HepG2 (cell line): ENCODE measurements at places on chromosomes 3 and 15. TPM values are rescaled to one million over a fixed set of nuclear protein-coding genes. Genes with fewer than 3 reads are reported as not detected.

DNA sequence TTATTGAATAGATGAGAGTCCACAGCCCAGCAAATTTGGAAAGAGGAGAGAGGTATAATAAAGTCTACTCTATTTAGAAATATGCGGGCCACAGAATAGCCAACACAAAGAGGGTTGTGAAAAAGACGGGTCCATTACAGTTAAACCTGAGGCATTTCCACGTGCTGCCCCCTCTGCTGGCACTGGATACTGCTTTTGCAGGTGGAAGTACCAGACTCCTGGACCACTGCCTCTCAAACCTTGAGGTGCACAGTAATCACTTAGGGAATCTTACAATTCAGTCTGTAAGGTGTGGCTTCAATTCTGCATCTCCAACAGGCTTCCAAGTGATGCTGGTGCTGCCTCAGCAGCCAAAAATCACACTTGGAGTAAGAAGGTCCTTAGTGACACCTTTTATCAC lies 3.0 kb upstream of the TFDP2 start:
- peak; percentile 27 for DNase-seq

Gene SLC6A11
- total RNA-seq, result 16.4 and 34.5 TPM in 2 replicates

GRCh38 chr3:63654931-63655330 lies 2.5 kb downstream of the SNTN start:
- no peak for DNase-seq

- no peak for DNase-seq
Observed at GRCh38 chr3:180294282-180295027, 257.7 kb upstream of the PEX5L start.

- no peak for DNase-seq
Observed at GRCh38 chr15:36729418-36729817, 150.0 kb downstream of the CDIN1 start.

Gene SOX14
- not detected in 2 replicates for total RNA-seq

DNA sequence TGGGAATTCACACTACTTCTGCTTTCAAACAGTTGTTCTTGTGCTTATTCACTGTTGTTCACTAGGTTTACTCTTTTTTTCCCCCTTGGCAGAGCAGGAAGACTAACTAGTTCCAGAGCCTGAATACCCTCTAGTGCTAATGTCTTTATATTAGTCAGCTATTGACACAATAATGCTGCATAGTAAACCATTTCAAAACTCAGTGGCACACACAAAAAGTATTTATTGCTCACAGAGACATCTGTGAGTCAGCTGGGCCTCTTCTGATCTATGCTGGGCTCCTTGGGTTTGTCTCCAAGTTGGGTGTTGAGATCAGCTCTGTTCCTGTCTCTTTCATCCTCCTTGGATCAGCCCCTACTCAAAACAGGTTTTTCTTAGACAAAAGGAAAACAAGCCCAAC lies 51.1 kb downstream of the RSRC1 start:
- DNase-seq, result no peak

GRCh38 chr3:131898346-131898745 lies 136.5 kb downstream of the CPNE4 start:
- DNase-seq, result no peak

Gene TBC1D5
- 33.3 and 50.5 TPM in 2 replicates for total RNA-seq

Gene CD80
- not detected in 2 replicates for total RNA-seq

Gene CSPG4
- 0.03 and 0.04 TPM in 2 replicates for total RNA-seq

Gene NCK1
- total RNA-seq, result 30.4 and 51.0 TPM in 2 replicates

DNA sequence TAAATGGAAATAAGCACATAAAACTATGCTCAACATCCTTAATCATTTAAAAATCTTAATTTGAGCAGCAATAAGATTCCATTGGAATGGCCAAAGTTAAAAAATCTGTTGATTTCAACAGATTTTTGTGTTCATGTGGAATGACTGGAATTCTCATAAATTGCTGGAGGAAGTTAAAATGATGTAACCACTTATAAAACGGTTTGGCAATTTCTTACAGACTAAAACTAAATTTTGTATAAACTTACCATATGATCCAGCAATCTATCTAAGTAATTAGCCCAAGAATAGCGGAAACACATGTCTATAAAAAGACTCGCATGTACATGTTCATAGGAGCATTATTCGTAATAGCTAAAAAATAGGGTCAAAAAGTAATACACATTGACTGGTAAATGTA lies 1713.6 kb downstream of the SI start:
- no peak for DNase-seq

Gene HTR3E
- total RNA-seq, result not detected in 2 replicates

DNA sequence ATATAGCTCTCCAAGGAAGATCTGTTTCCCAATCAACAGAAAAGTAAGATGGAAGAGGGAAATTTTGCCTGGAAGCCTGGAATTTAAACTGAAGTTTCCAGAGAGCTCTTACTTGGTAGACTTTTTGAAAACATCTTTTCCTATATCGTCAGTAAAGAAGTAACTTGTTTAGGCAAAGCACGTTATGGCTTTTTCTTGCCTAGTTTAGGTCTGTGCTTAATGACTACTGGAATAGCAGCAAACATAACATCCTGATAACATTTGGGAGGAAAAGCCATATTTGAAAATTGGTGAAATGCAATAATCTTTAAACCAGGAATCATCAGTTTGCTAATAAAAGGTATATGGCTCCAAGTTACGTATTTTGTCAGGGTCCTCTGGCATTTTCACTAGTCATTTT lies 160.4 kb upstream of the CGNL1 start:
- no peak for DNase-seq

Gene NR1I2
- total RNA-seq, result 10.9 and 13.4 TPM in 2 replicates

DNA sequence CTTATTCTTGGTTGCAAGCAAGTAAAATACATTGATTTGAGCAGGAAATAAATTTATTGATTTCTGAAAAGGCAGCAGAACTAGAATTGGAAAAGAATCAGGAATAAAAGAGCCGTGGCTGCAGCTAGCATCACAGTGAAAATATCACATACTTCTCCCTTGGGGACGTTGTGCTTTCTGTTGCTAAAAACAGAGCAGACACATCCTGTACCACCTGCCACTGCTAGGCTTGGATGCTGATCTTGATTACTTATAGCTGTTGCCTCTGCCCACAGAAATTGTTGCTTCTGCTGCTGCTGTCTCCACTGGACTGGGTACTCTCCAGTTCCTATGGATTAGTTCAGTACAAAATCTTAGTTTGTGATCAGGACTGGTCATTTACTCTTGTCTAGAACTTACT lies 283.8 kb downstream of the C3orf38 start:
- no peak for DNase-seq

Gene TUSC7
- not detected in 2 replicates for total RNA-seq

DNA sequence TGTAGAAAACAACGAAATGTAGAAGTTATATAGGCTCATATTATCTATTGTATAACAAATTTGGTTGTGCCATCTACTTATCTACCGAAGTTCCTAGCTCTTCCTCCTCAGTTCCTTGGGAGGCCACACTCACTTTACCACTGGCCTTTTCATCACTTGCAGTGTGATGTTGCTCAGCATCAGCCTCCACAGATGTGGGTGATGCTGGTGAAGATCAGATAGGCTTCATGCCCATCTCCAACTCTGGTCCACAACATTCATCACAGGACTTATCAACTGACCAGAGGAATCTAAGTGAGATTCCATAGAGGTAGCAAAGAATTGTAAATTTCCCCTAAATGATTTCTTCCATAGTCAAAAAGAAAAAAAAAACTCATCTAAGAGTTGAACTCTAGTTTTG lies 8.4 kb downstream of the CD200 start:
- no peak for DNase-seq

DNA sequence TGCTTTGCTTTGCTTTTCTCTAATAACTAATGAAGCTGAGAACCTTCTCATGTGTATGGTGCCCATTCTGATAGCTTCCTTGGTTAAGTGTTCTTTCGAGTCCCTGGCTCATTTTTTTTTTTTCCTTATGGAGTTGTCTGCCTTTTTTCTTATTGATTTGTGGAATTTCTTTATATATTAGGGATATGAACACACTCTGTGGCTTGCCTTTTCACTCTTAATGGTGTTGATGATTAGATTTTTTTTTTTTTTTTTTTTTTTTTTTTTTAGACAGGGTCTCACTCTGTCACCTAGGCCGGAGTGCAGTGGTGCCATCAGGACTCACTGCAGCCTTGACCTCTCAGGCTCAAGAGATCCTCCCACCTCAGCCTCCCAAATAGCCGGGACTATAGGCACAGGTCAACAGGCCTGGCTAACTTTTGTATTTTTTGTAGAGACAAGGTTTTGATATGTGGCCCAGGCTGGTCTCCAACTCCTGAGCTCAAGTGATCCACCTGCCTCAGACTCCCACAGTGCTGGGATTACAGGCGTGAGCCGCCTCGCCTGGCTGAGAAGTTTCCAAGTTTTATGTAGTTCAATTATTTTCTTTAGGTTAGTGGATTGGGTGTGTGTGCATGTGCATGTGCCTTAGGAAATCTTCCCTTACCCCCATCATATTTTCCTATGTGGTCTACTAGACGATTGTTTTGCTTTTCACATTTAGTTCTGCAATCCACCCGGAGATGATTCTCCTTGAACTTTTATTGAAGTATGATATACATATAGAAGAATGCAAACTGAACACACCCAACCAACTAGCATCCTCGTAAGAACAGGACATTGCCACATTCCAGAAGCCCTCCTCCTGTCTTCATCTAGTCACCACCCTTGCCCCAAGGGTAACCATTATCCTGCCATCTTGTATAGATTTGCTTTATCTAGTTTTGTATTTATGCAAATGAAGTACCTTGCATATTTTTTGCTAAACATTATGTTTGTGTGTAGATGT lies 1.7 kb upstream of the SNRPA1 start:
- no peak for DNase-seq

Gene SH3GL3
- total RNA-seq, result not detected in 2 replicates

DNA sequence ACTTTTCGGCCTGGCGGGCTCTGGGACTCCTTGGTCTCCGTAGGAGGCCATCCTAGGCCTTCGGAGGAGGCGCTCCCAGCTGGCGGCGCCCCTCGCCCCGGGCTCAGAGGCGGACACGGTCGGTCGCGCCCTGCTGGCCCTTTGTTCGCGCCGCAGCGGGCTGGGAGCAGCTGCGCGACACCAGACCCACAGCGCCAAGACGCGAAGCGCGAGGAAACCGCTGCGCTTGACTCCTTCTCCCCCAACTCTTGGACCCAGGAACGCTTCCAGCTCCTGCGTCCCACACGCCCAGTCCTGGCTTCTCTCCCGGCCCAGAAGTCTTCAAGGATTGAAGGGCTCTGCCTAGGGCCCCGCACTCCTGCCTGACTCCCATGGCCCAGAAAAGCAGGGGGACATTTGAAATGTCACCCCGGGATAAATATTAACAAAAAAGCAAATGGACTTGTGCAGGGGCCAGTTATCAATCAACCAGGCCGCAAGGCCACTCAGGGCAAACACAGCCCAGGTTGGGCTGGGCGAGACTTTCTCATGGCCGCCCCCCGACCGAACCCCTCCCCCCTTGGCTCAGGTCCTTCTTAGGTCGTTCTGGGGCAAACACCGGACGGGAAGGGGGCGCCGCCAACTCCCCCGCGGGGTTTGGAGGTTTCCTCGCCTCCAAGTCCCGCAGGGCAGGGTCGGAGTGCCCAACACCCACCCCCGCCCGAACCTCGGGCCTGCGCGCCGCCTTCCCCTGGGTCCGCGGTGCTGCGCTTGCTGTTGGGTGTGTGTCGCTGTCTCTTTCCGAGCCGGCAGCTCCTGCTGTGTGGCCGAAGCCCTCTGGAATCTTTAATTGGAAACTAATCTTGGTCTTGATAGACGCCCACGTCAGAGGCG lies 5.1 kb downstream of the ONECUT1 start:
- peak; percentile 39 for DNase-seq

DNA sequence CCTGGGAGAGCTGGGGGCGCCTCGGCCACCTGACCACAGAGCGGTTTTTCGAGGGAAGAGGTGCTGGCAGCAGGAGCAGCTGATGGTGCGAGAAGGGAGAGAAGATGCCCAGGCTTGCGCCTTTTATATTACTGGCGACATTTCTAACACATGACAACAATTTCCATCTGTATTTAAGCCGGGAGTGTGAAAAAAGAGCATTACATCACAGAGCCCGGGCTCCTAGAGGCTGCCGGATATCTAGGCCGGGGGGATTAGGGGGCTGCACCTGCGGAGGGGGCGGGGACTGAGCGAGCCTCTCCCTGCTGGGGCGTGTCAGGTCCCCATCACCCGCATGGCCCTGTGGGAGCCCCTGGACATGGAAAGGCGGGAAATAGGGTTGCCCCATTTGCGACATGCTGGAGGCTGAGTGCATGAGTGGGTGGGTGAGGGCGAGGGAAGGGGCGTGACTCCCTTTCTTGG lies 440.7 kb downstream of the MAGI1 start:
- DNase-seq, result no peak

Gene TRAT1
- not detected in 2 replicates for total RNA-seq

DNA sequence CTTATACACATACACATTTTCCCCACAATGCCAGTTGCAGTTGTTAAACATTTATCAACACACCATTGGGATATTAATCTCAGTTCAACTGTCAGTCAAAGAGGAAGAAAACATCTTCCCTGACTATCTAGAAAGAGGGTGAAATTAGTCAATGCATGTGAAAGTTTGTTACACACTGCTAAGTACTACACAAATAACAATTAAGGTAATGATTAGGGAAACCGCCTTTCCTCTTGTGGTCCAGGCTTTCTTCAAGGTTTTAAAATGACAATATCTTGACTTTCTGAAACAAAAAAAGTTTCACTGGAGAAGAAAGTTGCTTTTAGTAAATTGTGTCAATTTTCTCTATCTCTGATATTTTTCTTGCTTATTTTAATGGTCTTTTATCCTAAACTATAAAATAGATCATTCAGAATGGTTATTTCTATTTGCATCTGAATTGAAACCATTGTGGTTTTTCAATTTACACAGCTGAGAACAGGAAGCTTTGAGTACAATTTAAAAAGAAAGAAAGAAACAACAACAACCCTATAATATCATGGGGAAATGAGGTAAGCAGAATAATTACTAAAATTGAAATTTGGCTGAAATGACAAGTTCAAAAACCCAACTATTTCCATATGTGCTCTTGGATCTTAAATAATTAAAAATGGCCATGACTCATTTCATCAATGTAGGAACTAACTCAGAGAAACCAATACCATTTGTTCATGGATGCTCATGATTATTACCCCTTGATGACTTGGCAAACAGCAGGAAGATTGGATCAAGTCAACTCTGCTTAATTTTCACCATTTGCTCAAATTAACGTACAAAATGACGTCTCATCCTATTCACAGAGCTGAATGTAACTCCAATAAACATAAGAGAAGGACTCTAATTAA lies 31.7 kb downstream of the GPR149 start:
- DNase-seq, result no peak

DNA sequence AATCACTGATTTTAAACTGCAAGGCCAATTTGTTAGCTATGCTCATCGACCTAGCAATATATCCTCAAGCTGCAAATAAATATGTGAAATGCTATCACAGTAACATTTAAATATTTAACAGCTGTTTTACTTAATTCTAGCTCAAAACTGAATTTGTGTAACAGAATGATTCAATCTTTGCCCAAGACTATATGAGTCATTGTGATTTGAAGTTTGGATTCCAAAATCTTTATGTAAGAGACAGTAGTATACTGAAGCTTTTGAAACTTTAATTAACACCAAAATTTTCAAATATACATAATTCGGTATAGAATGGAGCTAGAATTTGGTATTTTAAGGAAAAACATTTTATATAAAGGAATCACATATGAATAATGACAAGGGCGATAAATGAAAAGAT lies 603.0 kb upstream of the ROBO2 start:
- DNase-seq, result no peak
